ENCODE measurements at places on chromosomes 6 and 20. TPM values are rescaled to one million over a fixed set of nuclear protein-coding genes. Genes with fewer than 3 reads are reported as not detected.

DNA sequence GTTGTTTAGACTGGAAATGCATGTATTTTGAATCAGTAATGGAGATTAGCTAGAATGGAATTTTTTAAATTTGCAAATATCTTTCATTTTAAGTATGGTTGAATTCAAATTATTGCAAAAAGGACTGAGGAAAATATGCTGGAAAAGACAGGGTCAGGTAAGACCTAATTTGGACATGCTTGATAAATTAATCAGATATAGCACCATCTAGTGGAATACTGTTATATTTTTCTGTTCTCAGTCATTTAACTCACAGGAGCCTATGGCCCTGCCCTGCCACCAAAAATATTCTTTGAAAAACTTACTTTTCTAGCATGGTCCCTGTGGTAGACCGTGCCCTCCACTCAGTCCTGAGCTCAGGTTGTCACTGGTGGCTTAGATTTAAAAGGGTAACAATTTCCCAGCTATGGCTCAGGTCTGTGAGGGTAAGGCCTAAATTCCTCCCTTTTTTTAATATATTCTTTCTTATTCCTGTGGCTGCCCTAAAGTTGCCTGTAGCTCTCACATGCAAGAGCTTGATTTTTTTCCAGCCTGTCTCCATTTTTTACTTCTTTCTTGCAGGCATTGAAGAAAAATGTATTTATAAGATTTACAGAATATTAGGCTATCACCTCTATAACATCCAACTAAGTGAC lies 25.3 kb upstream of the KIAA1586 start:
- no peaks in the 10 kb centered on the region for H3K4me1 ChIP-seq
- no peaks in the 10 kb centered on the region for H3K36me3 ChIP-seq
- H3K4me3 ChIP-seq, result no peak overlapping the region
- H3K27me3 ChIP-seq, result peaks cover 14% of the 10 kb centered on the region

GLYATL3 gene
- total RNA-seq, result not detected

- no peaks in the 10 kb centered on the region for H3K27me3 ChIP-seq
- H3K27ac ChIP-seq, result peak overlapping the region; percentile 54
- no peak overlapping the region for H3K4me3 ChIP-seq
Measured at GRCh38 chr6:136230219-136230853, 19.8 kb downstream of the MTFR2 start.

CFAP206 gene
- 0.20 TPM for total RNA-seq

GRCh38 chr20:58989196-58989595 lies 8.1 kb downstream of the NELFCD start:
- DNase-seq, result no peak
- no peak overlapping the region for H3K4me3 ChIP-seq
- H3K27me3 ChIP-seq, result no peaks in the 10 kb centered on the region
- H3K27ac ChIP-seq, result no peak overlapping the region
- peaks cover 57% of the 10 kb centered on the region for H3K36me3 ChIP-seq

GRCh38 chr6:159964046-159964445 lies 4.8 kb upstream of the IGF2R start:
- no peak overlapping the region for H3K27ac ChIP-seq
- no peak overlapping the region for H3K4me3 ChIP-seq
- no peaks in the 10 kb centered on the region for H3K36me3 ChIP-seq
- H3K4me1 ChIP-seq, result peaks cover 13% of the 10 kb centered on the region
- H3K27me3 ChIP-seq, result peaks cover 23% of the 10 kb centered on the region

DNA sequence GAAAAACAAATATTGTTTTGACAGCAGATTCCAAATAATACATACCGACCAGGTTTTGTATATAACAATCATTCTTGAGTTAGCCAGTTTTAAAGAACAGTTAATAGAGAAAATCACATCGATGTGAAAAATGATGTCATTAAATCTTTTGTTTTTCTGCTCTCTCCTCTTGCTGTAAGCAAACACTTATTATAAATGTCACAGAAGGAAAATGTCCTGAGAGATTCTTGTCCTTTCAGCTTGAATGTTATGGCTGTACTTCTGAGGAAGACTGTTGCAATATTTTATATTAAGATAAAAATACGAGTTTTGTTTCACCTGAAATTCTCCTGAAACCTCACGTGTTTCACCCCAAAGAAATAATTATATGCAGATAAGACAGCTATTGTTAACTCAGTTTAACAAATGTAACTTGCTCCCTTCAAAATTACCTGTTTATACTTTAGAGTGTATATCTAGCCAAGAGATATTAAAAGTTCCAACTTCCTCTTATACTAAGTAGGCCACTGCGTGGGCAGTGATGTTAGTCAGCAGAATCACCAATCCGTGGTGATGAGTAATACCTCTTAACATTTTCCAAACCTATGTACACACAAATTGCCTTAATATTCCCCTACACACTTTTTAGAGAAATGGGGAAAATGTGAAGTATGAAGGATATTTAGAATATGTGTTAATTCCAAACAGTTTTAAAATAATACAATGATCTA lies 1111.4 kb upstream of the CITED2 start:
- peak overlapping the region; percentile 51 for H3K4me3 ChIP-seq
- DNase-seq, result no peak
- H3K4me1 ChIP-seq, result peaks cover 24% of the 10 kb centered on the region
- H3K27ac ChIP-seq, result peak overlapping the region; percentile 41

GRCh38 chr6:44270526-44271405 lies 516 bp downstream of the TMEM151B start:
- no peak for DNase-seq
- peak overlapping the region; percentile 54 for H3K4me3 ChIP-seq
- peaks cover 29% of the 10 kb centered on the region for H3K4me1 ChIP-seq
- peaks cover 50% of the 10 kb centered on the region for H3K27me3 ChIP-seq

- peaks cover 11% of the 10 kb centered on the region for H3K36me3 ChIP-seq
- peaks cover 31% of the 10 kb centered on the region for H3K4me1 ChIP-seq
Measured at GRCh38 chr6:28254121-28254519, 2.1 kb upstream of the ZKSCAN4 start.

GRCh38 chr6:20575704-20576451 lies 41.6 kb downstream of the CDKAL1 start:
- H3K27me3 ChIP-seq, result no peaks in the 10 kb centered on the region
- H3K4me1 ChIP-seq, result peaks cover 20% of the 10 kb centered on the region
- H3K36me3 ChIP-seq, result peaks cover 15% of the 10 kb centered on the region
- DNase-seq, result no peak
- H3K27ac ChIP-seq, result no peak overlapping the region

HFE gene
- 0.13 TPM for total RNA-seq

DNA sequence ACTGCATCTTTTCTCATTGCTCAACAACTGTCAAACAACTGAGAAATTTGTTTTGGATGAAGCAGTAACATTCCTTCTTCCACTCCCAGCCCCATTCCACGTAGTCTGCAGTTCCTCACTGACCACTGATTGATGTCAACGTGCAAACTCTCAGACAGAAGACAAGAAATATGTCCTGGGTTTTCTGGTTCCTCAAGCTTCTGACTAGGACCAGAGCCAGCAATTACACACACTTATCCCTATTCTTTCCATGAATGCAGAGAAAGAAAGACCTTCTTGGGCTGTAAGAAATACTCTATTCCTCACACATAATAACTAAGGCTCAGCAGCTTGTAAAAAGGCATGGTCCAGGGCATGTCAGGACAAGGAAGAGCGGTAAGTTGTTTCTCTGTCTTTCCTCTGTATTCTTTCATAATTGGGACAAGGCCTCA lies 790.1 kb upstream of the SLC35B3 start:
- DNase-seq, result no peak
- H3K4me3 ChIP-seq, result no peak overlapping the region
- no peaks in the 10 kb centered on the region for H3K4me1 ChIP-seq
- H3K36me3 ChIP-seq, result no peaks in the 10 kb centered on the region

- no peaks in the 10 kb centered on the region for H3K36me3 ChIP-seq
- H3K27me3 ChIP-seq, result no peaks in the 10 kb centered on the region
- no peak for DNase-seq
- no peaks in the 10 kb centered on the region for H3K4me1 ChIP-seq
Measured at GRCh38 chr20:15063081-15063480, 725.7 kb upstream of the FLRT3 start.

- DNase-seq, result no peak
- no peaks in the 10 kb centered on the region for H3K36me3 ChIP-seq
- no peak overlapping the region for H3K4me3 ChIP-seq
- H3K27ac ChIP-seq, result no peak overlapping the region
- H3K4me1 ChIP-seq, result peaks cover 7% of the 10 kb centered on the region
Measured at GRCh38 chr6:52423971-52424381, 3.8 kb downstream of the EFHC1 start.

GRCh38 chr6:161903584-161904212 lies 629.8 kb upstream of the AGPAT4 start:
- H3K4me3 ChIP-seq, result no peak overlapping the region
- peaks cover 2% of the 10 kb centered on the region for H3K27me3 ChIP-seq
- H3K4me1 ChIP-seq, result no peaks in the 10 kb centered on the region
- no peak for DNase-seq
- H3K36me3 ChIP-seq, result no peaks in the 10 kb centered on the region

DNA sequence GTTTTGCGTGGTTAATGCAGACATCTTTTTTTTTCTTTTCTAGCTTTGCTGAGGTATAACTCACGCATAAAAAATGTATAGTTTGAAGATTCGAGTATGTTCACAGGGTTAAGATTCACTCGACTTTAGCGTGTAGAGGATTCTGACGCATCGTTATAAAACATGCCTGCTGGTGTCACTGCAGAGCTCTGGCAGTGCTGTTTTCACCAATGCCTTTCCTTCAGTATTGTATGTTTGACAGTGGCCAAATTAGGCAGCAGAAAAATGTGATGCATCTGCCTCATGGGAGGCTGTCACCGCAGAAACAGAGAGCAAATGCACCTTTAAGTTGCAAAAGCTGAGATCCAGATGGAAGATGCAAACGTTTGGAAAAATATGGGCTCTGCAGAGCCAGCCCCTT lies 18.0 kb upstream of the SIRPB2 start:
- H3K27me3 ChIP-seq, result peaks cover 5% of the 10 kb centered on the region
- no peak for DNase-seq
- H3K27ac ChIP-seq, result no peak overlapping the region
- H3K4me1 ChIP-seq, result no peaks in the 10 kb centered on the region
- H3K36me3 ChIP-seq, result no peaks in the 10 kb centered on the region
- no peak overlapping the region for H3K4me3 ChIP-seq

PROKR2 gene
- total RNA-seq, result not detected
